ENCODE measurements at places on chromosomes 6 and 20.

- DNase-seq, result no peak
These were observed 31.4 kb upstream of the HAO1 start for GRCh38 chr20:7971536-7972280.

DNA sequence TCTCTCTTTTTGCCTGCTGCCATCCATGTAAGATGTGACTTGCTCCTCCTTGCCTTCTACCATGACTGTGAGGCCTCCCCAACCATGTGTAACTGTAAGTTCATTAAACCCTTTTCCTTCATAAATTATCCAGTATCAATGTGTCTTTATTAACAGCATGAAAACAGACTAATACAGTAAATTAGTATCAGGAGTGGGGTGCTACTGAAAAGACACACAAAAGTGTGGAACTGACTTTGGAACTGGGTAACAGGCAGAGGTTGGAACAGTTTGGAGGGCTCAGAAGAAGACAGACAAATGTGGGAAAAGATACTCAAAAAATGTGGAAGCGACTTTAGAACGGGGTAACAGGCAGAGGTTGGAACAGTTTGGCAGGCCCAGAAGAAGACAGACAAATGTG is 189.4 kb downstream of the HTR1B start:
- DNase-seq, result no peak

DNA sequence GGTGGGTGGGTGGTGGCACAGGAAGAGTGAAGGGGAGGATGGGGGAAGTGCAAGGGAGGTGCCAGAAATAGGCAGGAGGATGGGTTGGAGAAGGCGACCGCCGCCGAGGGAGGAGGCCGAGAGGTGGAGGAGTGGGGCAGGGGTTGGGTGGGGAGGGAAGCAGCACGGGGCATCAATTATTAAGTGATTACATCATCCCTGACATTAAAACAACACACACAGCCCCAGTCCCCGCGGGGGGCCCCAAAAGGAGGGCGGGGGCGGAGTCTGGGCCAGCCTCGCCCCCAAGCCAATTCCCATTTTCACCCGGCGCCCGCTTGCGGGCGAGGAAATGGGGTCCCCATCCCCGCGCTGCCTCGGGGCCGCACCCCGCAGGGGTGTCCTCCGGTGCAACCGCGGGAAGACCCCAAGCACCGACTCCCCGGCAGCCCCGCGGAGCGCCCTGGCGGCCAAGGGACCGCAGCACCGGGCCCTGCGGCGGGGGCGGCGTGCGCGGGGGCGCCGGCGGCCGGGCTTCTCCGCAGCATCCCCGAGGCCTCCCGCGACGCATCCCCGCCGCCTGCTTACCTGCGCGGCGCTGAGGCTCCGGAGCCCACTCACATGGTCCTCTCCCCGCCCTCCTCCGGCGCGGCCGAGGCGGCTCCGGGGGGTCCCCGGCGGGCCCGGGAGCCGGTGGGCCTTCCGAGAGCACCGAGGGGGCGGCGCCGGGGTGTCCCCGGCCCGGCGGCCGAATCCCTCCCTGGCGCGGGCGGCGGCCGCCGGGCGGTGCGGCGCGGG is 663 bp downstream of the FYN start:
- peak; percentile 64 for DNase-seq

- DNase-seq, result no peak
These were observed 13.4 kb upstream of the GHRH start for GRCh38 chr20:37274851-37275524.

DNA sequence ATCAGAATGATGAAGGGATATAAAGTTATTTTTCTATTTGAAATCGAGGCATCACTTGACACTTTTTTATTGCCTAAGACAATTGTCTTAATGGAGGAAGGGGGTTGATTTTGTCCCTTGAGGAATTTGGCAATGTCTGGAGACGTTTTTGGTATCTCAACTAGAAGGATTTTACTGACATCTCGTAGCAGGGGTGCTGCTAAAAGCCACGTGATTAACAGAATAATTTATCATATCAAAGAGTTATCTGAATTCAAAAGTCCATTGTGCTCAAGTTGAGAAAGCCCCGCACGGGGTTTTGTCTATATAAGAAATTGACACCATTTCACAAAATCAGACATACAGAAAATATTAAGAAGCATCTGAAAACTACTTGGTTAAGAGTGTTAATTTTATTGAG is 1.5 kb upstream of the TAAR6 start:
- no peak for DNase-seq

- DNase-seq, result peak; percentile 23
These were observed 132.2 kb downstream of the GPX5 start for GRCh38 chr6:28657769-28658465.

GRCh38 chr20:47389867-47390347 is 33.4 kb upstream of the ZMYND8 start:
- no peak for DNase-seq

DNA sequence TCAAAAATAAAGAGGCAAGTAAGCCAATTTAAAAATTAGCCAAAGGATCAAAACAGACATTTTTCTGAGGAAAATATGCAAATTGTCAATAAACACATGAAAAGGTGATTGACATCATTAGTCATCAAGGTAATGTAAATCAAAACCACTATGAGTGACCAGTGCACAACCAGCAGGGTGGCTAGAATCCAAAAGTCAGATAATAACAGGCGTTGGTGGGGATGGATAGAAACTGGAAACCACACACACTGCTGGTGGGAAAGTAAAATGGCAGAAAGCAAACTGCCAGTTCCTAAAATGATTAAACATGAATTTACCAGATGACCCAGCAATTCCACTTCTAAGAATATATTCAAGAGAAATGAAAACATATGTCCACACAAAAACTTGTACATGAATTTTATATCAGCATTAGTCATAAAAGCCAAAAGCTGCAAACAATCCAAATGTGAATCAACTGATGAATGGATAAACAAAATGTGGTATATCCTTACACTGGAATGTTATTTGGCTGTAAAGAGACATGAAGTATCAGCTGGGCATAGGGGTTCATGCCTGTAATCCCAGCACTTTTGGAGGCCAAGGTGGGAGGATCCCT is 74.8 kb upstream of the MBOAT1 start:
- DNase-seq, result no peak

GRCh38 chr20:43680981-43681380 is 14.1 kb downstream of the MYBL2 start:
- DNase-seq, result no peak

GRCh38 chr6:56552187-56553130 is 90.2 kb downstream of the DST start:
- DNase-seq, result no peak

DNA sequence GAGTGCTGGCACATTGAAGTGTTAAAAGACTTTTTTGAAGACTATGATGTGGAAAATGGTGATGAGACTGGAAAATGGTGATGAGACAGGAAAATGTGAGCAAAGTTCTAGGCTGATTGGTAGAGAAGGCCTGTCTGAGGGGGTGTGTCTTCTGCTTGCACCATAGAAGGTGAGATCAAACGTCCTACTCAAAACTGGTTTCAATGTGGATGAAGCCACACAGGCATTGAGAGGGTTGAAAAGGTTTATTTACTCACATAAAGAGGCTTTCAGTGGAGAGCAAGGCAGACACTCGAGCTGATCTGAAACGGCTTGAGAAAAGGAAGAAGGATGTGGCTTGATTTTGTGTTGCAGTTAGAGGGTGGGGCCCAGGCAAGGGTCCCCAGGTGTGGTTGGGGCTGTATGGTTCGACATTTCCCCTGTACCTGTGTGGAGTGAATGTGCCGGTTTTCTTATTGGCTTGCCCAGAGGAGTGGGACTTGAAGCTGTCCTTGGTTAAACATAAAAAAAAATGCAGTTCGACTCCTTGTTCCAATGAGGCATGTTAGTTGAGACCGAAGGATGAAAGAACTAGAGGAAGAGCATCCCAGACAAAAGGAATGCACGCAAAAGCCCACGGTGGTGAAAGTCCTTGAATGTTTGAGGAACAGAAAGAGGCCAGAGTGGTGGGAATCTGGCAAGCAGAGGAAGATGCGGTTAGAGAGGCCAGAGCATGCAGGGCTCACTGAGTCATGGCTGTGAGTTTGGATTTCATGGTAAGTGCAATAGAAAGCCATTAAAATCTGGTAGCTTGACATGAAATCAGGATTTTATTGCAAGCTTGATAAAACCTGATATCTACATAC is 172.3 kb downstream of the EPM2A start:
- DNase-seq, result no peak

- DNase-seq, result no peak
These were observed 46.3 kb downstream of the PKHD1 start for GRCh38 chr6:52041134-52041533.

- DNase-seq, result peak; percentile 13
These were observed 23.2 kb downstream of the RBCK1 start for GRCh38 chr20:431012-431904.

GRCh38 chr20:54624706-54625390 is 149.5 kb downstream of the DOK5 start:
- DNase-seq, result no peak

- DNase-seq, result peak; percentile 63
These were observed 1.0 kb downstream of the SCML4 start for GRCh38 chr6:107823047-107823557.

- DNase-seq, result no peak
These were observed 36.3 kb upstream of the ZFAND3 start for GRCh38 chr6:37783025-37783855.

DNA sequence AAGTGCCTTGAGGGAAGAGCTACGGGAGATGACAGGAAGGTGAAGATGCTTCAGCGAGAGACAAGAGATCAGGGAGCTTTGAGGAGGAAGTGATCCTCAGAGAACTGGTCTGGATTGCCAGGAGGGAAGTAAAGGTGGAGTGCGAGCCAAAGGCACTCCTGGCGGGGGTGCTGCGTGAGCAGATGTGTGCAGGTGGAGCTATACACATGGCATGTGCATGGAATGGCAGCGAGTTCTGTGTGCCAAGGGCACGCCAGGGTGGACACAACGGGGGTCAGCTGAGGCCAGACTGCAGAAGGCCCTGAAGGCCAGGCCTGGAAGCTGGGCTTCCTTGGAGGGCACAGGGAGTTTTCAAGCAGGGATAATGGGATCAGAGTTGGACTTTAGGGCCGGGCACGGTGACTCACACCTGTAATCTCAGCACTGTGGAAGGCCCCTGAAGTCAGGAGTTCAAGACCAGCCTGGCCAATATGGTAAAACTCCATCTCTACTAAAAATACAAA is 6.2 kb downstream of the PXMP4 start:
- no peak for DNase-seq
